ENCODE measurements at places on chromosomes 2 and 18.

GRCh38 chr2:162710287-162710890 is 128.2 kb downstream of the KCNH7 start:
- no peak for DNase-seq

DNA sequence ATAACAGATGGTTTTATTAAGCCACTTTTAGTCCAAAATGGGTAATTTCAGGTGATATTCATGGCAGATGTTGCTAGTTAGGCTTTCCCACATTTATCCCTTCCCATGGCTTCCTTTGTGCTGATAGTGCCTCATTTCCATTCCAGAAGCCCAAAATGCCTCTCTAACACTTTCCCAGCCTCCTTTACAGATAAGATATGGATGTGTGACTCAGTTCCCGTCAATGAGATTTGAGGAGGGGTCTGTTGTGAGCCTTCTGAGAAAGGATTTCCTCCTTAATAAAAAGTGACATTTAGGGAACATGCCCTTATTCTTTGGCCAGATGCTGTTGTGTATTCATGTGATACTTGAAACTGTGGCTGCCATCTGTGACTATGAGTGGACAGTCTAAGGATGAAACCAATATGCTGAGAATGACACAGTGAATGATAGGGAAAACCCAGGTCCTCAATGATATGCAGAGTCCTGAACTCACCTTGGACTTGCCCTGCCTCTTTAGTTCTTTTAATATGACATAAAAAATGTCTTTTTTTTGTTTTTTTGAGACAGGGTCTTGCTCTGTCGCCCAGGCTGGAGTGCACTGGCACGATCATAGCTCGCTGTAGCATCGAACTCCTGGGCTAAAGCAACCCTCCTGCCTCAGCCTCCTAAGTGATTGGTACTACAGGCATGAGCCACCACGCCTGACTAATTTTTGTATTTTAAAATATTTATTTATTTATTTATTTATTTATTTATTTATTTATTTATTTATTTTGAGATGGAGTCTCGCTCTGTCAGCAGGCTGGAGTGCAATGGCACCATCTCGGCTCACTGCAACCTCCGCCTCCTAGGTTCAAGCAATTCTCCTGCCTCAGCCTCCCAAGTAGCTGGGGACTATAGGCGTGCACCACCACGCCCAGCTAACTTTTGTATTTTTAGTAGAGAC is 5.8 kb upstream of the ACSL3 start:
- DNase-seq = no peak

DNA sequence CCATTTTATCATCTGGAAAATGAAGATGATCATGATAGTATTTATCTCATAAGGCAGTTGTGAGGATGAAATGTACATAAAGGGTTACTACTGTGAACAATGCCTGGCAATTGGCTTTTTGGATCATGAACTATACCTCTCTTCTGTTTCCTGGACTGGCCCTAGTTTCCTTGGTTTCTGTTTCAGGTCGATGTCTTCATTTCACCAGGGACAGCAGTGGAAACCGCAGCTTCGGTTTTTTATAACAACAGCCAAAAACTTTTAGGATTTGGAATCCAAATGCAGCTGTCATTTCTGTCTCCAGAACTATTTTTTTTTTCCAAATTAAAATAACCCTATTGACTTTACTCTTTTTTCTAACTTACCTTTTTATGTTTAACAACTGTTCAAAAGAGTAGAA is 425.1 kb downstream of the RND3 start:
- DNase-seq = no peak

- no peak for DNase-seq
Measured at GRCh38 chr2:43045866-43046265, 180.5 kb downstream of the ZFP36L2 start.

DNA sequence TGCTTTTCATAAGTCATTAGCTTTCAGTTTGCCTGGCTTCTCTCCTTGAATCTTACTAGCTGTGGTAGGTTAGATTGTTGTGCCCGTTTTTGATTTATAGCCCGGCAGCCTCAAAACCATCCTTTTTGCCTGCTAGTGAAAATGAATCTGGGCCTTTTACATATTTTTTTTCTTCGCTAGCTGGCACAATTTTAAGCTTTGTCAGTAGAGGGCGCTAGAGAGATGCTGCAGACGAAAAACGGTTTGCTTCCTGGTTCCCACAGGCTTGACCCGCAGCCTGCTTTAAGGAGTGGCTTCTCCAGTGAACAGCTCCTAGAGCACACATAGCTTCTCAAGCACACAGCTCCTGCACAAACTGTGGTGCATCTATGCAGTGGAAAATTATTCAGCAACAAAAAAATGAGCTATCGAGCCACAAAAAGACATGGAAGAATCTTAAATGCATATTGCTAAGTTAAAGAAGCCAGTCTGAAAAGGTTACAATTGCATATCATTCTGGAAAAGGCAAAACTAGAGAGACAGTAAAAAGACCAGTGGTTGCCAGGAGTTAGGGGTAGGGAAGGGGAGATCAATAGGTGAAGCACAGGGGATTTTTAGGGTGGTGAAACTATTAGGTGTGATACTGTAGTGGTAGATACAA is 47.9 kb downstream of the E2F6 start:
- DNase-seq = no peak

DNA sequence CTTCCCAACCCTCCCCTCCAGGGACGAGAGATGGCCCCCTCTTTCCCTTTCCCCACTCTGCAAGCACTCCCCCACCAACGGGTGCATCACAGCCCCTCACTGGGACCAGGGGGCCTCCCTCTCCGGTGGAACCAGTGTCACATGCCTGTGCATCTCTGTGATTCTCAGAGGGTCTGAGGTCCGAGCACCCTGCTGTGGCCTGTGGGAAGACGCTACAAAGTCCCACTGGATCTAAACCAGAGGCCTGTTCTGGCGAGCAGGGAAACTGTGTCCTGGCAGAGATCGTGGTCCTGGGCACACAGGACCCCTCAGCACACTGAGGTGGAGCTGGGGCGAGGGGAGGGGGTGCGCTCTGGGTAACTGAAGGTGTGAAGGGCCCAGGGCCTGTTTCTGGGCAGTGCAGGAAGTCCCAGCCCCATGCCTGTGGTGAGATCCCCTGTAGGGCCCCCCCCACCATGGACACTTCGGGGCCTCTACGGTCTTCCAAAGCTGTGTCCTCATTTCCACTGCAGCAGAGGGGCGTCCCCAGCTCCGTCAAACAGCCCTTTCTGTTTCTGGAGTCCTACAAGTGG is 8.0 kb downstream of the SNORC start:
- no peak for DNase-seq

DNA sequence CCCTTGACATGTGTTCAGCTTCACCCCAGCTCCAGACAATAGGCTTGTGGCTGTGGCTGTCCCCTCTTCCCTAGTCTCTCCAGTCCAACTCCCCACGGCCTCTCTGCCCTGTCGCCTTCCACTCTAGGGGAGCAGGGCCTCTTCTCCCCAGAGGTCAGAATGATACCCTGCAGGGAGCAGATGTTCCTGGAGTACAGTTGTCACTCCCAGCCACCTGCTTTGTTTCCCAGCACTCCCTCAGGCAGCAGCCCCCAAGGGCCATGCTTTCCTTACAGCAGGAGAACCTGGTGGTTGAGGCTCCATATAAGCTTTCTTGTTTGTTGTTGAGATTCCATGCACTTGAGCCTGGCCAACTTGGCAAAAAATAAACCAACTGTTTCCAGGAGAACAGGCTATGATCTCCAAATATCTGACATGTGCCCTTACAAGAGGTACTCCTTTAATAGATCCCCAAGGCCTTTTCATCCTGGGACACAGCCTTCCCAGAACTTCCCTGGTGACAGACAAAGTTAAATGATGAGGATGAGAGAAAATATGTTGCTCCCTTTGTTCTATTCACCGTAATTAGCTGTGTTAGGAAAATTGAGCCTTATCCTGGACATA is 45.1 kb downstream of the DPYSL5 start:
- DNase-seq = peak; percentile 46

DNA sequence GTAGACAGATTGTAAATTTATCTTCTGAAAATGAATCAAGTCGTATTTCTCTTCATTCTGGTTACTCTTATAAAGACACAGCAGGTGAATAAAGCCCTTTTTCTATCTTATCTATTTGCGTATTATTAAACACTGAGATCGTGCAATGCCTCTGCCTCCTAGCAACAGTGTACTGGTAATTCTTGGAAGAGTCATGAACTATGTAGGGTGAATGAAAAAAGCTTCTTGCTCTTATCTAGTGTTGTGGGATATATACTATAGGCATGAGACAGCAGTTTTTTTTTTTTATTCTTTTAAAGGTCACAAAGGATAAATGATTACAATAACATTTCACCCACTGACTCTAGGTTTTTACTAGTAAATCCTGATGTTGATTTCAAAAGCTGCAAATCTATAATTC is 324.2 kb downstream of the PDE11A start:
- no peak for DNase-seq

GRCh38 chr18:51425889-51426288 is 228.4 kb upstream of the MEX3C start:
- no peak for DNase-seq

DNA sequence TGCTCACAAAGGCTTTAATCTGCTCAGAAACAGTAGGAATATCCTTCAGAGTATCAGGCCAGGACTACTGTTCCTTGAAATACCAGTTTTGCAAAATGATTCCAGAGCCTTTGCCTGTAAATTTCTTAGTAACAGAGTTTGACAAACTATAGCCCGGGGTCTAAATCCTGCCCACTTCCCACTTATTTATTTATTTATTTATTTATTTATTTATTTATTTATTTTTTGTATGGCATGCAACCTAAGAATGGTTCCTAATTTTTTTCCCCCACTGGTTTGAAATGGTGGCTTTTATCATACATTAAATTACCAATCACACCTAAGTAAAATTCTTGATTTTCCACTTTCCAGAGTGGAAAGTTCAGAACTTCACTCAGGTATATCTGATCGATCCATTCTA is 45.6 kb downstream of the KCNG3 start:
- no peak for DNase-seq

DNA sequence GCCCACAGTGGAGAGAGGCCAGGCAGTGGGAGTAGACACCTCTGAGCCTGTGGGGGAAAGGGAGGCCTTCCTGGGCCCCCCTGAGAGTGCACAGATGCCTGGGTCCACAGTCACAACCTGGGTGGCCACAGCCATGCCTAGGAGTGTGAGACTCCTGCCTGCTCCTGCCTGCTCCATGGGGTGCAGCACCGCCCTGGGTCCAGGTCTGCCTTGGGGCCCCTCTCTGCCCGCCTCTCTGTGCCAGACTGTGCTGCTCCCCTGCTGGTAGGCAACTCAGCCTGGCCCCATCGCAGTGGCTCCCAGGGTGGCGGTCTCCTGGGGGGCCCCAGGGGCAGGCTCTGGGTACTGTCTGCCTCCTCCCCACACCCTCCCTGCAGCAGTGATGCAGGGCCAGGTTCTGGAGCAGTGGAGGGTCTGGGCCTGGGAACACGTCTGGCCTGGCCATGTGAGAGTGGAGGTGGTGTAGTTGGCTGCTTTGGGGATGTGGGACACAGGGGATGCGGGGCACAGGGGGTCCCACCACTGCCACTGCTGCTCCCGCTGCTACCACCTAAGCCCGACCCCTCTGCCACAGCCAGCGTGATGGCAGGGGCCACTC is 60.1 kb upstream of the DLX2 start:
- DNase-seq = no peak

GRCh38 chr2:116499389-116499788 is 1315.1 kb upstream of the DDX18 start:
- DNase-seq = no peak

GRCh38 chr2:223585666-223586065 is 16.5 kb downstream of the SCG2 start:
- peak; percentile 38 for DNase-seq

- DNase-seq = no peak
Measured at GRCh38 chr2:176742271-176742670, 470.3 kb upstream of the HNRNPA3 start.
